Adrenal gland (tissue), 19 donors: ENCODE measurements at places on chromosomes 4 and X. TPM values are rescaled to one million over a fixed set of nuclear protein-coding genes. Genes with fewer than 3 reads are reported as not detected.

DNA sequence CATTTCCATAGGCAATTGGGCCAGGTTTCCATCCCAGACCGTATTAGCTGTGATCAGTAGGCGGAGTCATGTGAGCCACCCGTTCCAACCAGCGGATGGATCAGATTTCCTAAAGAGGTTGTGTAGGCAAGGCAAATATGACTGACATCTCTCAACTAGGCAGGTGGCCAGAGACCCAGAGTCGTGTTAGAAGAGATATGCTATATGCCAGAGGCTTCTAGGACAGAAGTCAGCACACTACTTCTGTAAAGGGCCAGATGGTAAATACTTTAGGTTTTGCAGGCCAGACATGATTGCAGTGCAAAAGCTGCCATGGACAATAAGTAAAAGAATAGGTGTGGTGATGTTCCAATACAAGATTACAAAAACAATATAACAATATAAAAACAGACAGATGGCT is 788.4 kb downstream of the RPA4 start:
- no peak overlapping the region for H3K27ac ChIP-seq
- peaks cover 8% of the 10 kb centered on the region for H3K27me3 ChIP-seq
- H3K4me1 ChIP-seq = no peaks in the 10 kb centered on the region
- no peaks in the 10 kb centered on the region for H3K36me3 ChIP-seq

GRCh38 chr4:45294464-45294863 is 568.1 kb upstream of the GNPDA2 start:
- DNase-seq = no peak
- no peak overlapping the region for H3K4me3 ChIP-seq
- no peaks in the 10 kb centered on the region for H3K36me3 ChIP-seq
- H3K27ac ChIP-seq = no peak overlapping the region
- no peaks in the 10 kb centered on the region for H3K4me1 ChIP-seq

- H3K36me3 ChIP-seq = no peaks in the 10 kb centered on the region
- no peaks in the 10 kb centered on the region for H3K27me3 ChIP-seq
- H3K4me3 ChIP-seq = no peak overlapping the region
- no peak for DNase-seq
- H3K27ac ChIP-seq = no peak overlapping the region
Observed at GRCh38 chr4:120293341-120293740, 226.7 kb upstream of the MAD2L1 start.

Gene ADGRL3
- total RNA-seq = 10.8 TPM

Gene PABPC4L
- 0.41 TPM for total RNA-seq
